Progenitor cell of endocrine pancreas (in vitro differentiated cells): ENCODE measurements at places on chromosomes 4 and X. TPM values are rescaled to one million over a fixed set of nuclear protein-coding genes. Genes with fewer than 3 reads are reported as not detected.

DNA sequence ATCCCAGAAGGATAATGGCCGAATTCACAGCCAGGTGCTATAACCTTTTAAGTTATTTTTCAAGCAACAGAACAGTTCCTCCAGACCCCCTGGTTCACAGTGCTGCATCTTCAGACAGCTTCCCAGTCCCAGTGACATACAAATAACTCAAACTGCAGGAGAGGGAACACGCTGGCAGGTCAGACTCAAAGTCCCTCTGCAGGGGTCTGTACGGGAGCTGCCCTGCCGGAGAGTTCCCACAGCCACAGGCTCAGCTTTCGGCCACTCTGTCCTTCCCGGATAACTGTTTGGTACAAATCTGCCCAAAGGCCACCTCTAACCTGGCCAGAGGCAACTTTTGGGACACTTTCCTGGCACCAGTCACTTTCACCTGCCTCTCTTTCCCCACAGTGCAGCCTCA lies 230.2 kb downstream of the AFAP1 start:
- no peak for DNase-seq

The TMEM31 gene
- total RNA-seq, result 0.55 and 0.89 TPM in 2 replicates

DNA sequence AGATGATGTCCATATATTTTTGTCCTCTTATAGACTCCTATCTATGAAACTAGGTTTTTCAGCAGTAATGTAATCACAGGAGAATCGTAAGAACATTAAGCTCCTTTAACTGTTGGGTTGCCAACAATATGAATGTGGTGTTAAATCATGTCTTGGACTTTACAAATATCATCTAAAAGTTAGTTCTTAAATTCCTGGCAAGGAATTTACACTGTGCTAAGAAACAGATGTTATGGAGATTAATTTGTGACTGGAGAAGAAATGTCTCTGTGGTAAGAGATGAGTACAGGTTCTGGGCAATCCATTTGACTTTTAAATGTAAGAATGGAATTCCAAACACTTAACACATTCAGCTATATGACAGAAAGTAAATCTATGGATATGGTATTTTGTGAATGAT lies 34.6 kb downstream of the CNKSR2 start:
- no peak for DNase-seq

The VCX gene
- not detected in 2 replicates for total RNA-seq

The SPANXD gene
- total RNA-seq, result not detected in 2 replicates

DNA sequence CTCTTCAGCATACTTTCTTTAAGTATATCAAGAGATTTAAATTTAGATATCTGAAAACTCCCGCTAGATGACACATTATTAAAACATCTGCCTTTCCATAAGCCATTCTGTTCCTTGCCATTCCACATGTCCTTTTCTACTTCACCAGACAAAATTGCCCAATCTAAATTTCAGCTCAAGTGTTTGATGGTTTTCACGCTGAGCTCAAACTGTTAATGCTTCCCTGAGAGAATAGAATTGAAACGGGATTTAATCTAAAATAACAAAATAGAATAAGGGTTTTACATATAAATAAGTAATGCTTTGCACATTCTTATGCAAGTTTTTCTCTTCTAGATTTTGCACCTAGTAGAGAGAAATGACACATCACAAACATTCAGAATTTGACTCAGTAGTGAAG lies 764.5 kb upstream of the TENM3 start:
- DNase-seq, result no peak

DNA sequence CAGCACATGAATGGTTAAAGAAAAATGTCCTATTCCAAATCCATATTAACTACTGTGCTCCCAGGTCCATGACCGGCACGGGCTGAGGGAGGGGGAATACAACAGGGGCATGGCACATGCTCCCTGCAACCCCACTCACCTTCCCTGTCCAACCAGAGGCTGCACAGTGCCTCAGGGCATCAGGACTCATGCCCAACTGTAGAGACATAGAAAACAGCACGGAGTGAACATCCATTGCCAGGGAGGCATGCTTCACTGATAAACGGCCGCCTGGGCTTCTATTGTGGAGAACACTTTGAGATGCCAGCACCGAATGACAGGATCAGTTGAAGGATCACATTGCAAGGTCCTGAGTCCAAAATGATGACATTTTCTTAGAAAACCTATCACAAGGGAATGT lies 140.6 kb downstream of the STK32B start:
- DNase-seq, result no peak

DNA sequence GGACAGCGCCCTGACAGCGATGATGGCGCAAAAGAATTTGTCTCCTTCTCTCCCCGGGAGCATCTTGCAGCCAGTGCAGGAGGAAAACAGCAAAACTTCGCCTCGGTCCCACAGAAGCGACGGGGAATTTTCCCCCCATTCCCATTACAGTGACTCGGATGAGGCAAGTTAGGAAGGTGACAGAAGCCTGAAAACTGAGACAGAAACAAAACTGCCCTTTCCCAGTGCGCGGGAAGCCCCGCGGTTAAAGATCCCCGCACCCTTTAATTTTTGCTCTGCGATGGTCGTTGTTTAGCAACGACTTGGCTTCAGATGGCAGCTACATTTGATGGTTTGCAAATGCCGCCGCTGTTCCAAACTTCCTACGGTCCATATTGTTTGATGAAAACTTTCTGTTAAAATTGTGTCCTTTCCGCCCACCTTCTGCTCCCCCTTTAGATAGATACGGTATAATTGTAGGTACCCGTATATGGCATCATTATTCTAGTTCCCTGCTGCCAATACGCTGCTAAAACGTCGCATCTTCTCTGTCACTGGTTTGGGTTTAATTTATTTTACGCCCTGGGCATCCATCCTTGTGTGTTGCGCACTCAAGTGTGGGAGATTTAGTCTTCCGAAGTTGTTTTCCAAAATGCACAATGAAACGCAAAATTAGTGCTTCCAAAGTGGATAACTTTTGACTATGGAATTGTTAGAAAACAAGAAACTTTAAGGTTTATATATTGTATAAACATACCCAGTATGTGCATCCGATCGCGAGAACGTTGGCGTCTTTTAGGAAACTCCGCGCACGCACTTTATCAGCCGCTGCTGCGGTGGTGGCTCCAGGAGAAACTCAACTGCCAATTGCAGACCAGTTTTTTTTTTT lies 1.5 kb downstream of the ATOH1 start:
- DNase-seq, result no peak

The EGF gene
- total RNA-seq, result 0.36 and 0.47 TPM in 2 replicates

GRCh38 chrX:71301195-71301924 lies at the start of gene ITGB1BP2:
Gene ITGB1BP2, plus strand, starts transcription at chrX:71301750. Its CDS starts 57 bp downstream, at chrX:71301807.
- no peak for DNase-seq

GRCh38 chr4:110087070-110087708 lies 111.2 kb downstream of the ELOVL6 start:
- no peak for DNase-seq

The ZNF185 gene
- 10.1 and 12.3 TPM in 2 replicates for total RNA-seq

The PPARGC1A gene
- 0.93 and 3.7 TPM in 2 replicates for total RNA-seq

- DNase-seq, result no peak
Measured at GRCh38 chr4:74896595-74896994, 36.3 kb upstream of the PARM1 start.

The DRD5 gene
- 0.13 TPM in 1 of 2 replicates, not detected in the other for total RNA-seq
